ENCODE measurements at places on chromosomes 3 and 15.
A peak's percentile ranks its signal among the peaks of the same experiment; 100 is the strongest.

DNA sequence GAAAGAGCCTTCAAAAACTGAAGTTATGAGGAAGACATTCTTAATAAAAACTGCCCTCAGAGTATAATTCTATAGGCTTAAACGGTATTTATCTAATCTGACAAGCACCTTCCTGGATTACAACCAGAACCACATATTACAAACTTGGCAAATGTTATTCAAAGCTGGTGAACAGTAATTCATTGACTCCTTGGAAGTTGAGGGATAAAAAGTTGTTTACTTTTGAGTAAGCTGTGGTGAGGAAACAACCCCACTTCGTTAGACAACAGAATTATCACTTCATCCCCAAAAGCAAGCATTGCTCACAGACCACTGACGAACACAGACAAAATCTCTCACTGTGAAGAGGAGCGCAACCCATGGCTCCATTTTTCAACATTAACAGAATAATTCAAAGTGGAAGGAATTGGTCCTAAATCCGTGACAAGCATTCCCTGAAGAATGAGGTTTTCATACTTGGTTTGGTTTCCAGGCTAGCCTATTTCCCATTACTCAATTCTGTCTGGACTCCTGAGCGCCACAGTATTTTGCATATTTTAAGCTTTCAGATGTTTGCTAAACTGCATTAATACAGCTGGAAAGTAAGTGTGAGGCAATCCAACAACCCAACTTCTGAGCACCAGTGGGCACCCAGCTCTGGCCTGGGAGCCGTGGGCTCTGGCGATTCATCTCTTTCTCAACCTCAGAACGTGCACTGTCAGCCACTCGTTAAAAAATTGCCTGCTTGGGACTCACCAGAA, 32.7 kb downstream of the LRIG1 start:
- no peak for DNase-seq

GRCh38 chr3:193545304-193545703, 9.4 kb downstream of the ATP13A4 start:
- no peak for DNase-seq

DNA sequence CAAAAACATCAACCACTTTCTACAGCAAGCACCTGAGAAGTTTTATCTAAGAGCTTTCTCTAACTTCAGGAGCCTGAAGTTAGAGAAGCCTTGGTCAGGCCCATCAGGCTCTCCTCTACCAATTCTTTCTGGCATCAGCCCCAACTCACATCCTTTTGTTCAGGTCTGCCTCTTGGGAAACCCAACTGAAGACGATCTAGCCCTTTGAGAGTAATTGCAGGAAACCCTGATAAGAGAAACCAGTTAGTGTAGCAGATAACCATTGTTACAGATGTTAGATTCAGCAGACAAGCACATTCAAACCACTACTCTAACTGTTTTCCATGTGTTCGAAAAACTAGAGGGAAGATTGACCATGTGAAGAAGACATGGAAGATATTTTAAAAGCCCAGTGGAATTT, 27.0 kb upstream of the DYNC1LI1 start:
- no peak for DNase-seq

DNA sequence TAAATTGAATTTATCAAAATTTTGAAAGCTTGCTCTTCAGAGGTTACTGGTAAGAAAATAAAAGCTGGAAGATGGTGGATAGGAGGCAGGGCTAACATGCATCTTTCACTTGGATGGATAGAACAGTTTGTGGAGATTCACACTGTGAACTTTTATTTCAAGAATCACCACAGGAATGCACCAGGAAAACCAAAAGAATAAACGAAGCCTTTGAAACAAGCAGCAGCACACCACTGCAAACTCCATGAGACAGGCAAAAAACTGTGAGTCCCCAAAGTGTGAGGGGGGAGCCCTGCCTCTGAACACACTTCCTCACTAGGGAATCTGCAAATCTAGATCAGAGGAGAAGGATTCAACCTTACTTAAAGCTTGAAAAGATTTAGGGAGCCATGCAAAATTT, 122.2 kb downstream of the RTP4 start:
- no peak for DNase-seq

- peak; percentile 87 for DNase-seq
Observed at GRCh38 chr3:24678421-24678865, 183.8 kb upstream of the THRB start.

- DNase-seq, result no peak
Observed at GRCh38 chr3:47376393-47376792, 4.4 kb upstream of the PTPN23 start.

DNA sequence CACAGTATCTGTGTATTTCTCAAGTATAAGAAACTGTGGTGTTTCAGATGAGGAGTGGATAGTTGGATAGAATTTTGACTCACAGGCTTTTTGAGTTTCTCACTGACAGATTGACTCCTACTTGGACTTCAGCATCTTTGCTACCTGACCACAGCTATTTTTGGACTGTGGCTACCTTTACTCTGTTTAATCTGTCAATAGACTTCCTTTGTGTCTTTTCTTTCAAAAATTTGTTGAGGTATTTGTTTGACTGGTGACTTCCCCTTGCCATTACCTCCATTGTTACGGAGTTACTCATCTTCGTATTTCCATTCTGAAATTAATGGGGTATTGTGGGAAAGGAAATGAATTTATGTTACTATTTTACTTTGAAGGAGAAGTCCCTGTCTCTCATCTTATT, 123.8 kb downstream of the AGBL1 start:
- no peak for DNase-seq

DNA sequence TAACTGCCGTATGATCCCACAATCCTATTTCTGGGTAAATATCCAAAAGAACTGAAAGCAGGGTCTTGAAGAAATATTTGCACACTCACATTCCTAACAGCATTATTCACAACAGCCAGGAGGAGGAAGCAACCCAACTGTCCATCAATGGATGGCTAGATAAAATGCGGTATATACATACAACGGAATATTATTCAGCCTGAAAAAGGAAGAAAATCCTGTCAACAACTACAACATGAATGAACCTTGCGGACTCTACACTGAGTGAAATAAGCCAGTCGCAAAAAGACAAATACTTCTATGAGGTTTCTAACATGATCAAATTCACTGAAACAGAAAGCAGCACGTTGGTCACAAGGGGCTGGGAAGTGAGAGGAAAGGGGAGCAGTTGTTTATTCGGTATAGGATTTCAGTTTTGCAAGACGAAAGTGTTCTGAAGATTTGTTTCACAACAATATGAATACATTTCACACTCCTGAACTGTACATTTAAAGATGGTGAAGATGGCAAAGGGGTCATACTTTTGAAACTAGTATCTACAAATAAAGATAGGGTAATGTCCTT, 6.2 kb downstream of the DLG1 start:
- no peak for DNase-seq

GRCh38 chr15:98817745-98818144, 169.4 kb downstream of the IGF1R start:
- no peak for DNase-seq

DNA sequence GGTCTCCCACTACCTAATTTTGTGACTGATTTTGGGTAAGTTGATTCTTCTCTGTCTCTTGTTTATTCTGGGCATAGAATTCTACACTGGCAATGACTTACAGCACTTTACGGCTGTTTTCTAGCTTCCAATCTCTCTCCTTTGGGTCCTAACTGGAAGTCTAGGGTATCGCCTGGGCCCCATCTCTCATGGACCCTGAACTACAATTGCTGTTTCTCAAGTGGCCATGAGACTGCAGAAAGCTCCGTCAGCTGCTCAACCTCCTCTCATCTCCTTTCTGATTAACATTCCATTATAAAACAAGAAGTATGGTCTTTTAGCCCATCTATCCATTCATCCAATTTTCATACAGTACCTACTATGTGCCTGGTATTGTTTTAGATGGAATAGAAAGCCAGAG, 4.4 kb upstream of the PXYLP1 start:
- no peak for DNase-seq

DNA sequence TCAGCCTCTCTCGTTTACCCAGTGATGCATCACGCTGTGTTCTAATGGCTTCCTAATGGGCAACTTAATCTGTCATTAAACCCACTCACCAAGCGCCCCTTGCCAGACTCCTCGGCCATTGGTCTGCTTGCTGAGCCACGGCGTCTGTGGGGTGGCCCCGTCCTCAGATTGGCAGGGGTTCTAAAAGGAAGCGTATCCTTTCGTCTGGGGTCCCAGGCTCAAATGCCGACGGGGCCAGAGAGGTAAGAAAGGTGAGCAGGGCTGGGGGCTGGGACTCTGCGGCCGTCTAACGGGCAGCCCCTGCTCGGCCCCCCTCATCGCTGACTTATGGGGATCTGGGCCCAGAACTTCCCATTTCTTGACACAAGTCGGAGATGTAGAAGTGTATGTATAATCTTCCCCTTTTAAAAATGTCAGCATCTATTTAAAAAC, 315.1 kb upstream of the PROK2 start:
- DNase-seq, result no peak

DNA sequence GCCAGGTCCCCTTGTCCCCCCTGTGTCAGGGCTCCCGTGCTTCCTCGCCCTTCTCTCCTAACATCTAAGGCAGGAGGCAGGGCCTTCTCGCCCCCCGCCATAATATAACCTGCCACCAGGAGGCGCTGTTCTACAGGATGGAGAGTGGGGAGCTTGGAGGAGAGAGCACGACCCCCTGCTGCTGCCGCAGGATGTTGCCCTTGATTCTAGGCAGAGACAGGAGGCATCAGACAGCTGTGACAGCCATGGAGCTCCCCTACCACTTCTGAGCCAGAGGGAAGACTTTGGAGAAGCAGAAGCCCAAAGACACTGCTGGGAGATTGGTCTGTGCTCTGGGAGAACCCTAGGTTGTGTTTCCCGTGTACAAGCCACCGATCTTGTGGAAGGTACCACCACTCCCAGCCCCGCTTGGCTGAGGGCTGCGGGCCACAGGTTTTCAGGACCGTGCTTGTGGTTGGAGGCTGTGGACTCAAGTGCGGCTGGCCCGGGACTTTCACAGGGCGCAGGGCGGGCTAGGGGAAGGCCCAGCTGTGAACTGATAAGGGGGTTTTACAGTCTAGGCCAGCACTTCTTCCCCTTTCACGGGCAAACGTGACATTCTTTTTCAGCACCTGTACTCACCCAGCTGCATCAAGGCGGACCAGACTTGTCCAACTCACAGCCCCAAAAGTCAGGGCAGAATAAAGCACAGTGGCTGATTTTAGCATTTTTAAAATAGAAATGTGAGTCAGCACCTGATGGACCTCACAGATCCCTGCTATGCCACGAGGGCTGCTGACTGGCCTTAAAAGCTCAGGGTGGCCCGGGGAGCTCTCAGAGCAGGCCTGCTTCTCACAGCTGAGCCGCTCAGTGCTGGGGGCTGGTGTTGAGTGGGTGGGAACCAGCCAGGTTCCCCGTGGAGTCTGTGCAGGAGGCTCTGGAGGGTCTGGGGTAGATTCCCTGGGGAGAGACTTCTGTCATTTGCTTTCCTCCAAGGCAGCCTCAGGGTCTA, 2.6 kb upstream of the TIGIT start:
- peak; percentile 79 for DNase-seq

GRCh38 chr3:39910826-39911464, 101.5 kb downstream of the MYRIP start:
- peak; percentile 54 for DNase-seq

GRCh38 chr3:173618703-173619102, 221.2 kb downstream of the NLGN1 start:
- no peak for DNase-seq

DNA sequence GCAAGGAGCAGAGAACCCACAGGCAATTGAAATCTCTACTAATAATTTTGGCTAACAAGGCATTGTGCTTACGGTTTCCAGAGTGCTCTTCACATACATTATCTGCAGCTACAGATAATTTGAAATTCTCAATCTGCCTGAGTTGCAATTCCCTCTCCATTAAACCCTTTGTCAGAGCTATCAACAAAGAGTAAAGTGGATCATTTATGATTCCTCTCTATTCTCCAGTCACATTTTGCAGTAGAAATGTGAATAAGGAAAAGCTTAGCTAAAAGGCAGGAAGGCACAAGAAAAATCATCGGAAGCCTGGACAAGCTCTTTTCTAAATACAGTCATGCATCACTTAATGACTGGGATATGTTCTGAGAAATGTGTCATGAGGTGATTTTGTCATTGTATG, 49.6 kb downstream of the FAM98B start:
- no peak for DNase-seq

GRCh38 chr3:8760506-8760905, 8.9 kb downstream of the OXTR start:
- DNase-seq, result no peak

DNA sequence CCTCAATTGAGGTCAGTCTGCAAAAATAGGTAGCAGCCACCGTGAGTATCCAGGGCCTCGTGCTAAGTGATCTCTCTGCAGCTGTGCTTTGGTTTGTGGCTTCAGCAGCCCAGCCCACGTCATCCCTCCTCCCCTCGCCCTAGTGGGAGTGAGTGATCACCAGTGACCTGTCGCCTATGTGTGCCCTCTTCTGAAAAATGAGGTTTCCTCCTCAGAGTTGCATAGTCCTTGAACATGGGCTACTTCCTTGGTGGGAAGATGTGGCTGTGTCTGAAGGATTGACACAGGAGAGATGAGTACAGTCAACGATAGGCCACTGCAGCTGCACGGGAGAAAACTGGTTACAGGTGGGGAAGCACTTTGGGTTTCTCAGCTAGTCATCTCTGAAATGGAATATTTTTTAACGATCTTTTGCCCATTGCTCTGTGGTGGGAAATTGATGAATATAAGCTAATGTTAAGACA, 144.8 kb upstream of the BHLHE40 start:
- DNase-seq, result no peak

DNA sequence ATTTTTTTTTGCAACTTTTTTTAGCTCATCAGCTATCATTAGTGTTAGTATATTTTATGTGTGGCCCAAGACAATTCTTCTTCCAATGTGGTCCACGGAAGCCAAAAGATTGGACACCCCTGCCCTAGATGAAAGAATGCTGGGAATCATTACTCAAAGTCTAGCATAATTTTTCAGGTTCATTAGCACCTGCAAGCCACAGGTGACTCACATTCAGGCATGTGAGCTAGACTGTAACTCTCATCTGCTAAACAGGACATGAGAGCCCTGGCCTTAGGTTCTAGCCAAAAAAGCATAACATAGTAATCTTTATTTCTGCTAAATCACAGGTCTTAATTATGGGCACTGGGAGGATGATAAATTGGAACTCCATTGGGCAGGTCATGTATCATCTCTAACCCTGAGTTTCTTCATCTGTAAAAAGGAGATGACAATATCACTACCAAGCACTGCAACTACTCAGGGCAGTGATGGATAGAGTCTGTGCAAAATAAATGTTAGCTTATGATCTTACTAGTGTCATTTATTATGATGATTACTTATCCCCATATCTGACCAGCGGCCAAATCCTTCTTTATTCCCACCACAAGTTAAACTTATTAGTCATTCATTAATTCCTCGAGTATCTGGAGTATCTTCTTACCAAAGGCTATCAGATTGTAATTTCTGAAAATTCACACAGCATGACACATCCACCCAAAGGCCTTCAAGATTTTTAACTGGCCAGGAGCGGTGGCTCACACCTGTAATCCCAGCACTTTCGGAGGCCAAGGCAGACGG, 125.0 kb downstream of the PLD1 start:
- DNase-seq, result no peak

GRCh38 chr3:53261712-53262111, 5.9 kb upstream of the TKT start:
- no peak for DNase-seq

GRCh38 chr15:87547470-87548181, 708.9 kb downstream of the NTRK3 start:
- DNase-seq, result no peak

GRCh38 chr15:69398491-69398891, 15.7 kb upstream of the KIF23 start:
- DNase-seq, result no peak

Data from COLO829 (cell line).